ENCODE measurements at places on chromosomes 16 and 17.

DNA sequence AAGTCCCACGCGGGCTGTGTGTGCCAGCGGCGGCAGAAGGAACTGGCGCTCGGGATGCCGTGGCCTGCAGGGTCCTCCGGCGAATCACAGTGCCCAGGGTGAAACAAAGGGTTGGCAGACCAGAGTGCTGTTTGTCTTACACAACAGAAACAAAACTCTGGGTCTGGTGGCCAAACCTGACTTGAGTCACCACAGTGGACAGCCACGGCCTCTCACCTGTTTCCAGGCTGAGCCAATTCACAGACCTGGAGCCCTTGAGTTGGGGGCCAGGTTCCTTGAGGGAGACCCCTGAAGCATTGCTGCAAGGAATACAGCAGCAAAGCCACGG is 2.1 kb upstream of the CHMP6 start:
- DNase-seq: no peak

GRCh38 chr17:80092959-80093358 is 8.4 kb upstream of the GAA start:
- DNase-seq: no peak

GRCh38 chr17:65170839-65171238 is 33.7 kb downstream of the RGS9 start:
- DNase-seq: no peak

- no peak for DNase-seq
Observed at GRCh38 chr17:27403480-27404005, 52.7 kb upstream of the KSR1 start.

GRCh38 chr17:44069974-44070454 is 521 bp upstream of the G6PC3 start:
- DNase-seq: no peak

DNA sequence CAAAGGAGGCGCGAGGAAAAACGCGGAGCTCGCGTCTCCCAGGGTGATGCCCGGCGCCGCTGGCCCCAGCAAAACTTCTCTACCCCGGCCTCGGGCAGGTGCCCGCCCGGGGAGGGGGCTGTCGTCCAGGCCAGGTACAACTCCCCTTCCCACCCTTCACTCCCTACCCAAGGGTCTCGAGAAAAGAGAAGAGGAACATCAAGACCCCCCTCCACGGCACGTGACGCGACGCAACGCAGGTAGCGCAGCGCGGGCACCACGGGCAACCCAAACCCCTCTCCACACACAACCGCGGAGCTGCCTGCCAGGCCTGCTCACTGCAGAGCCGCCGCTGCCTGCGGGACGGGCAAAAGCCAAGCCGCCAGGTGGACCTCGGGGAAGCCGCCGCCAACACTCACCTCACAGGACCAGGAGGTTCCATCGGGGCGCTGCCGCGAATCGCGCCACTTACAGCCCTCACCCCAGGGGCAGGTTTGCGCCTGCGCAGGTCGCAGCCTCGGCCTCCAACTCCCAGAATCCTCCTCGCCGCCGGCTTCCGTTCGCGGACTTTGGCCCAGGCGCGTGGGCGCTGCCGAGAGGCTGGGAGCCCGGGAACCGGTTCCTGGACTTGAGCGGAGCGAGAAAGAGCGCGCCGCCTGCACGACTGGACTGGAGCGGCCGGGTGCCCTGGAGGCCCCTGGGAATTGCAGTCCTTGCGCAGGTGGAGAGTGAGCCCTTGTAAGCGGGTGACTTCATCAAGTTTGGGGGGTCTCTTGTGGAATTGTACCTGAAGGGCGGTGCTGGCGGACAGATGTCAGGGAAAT is at the start of gene ZNF232:
Gene ZNF232 (minus strand): TSS at position 477 of the 803 bp plus-strand sequence. CDS start 56 bp downstream, at position 421.
- DNase-seq: peak; percentile 56

GRCh38 chr17:48636177-48637018 is 10.2 kb upstream of the HOXB9 start:
- no peak for DNase-seq

DNA sequence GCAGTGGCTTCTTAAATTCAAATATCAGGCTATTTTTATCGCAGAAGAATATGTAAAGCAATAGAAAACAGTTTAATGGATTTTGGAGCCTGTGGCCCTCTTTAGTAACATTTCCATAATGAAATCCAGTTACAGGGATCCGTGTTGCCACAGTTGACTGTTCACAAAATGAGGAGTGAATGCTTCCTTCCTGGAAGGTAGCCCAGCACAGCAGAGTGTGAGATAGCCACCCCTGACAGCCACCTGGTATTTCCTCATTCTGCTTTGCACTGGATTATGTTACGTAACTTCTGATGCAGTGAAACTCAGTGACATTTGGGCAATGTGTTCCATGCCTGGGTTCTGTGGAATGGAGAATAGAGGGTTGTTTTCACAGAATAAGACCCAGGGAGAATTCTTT is 517.2 kb downstream of the RBFOX1 start:
- DNase-seq: no peak

DNA sequence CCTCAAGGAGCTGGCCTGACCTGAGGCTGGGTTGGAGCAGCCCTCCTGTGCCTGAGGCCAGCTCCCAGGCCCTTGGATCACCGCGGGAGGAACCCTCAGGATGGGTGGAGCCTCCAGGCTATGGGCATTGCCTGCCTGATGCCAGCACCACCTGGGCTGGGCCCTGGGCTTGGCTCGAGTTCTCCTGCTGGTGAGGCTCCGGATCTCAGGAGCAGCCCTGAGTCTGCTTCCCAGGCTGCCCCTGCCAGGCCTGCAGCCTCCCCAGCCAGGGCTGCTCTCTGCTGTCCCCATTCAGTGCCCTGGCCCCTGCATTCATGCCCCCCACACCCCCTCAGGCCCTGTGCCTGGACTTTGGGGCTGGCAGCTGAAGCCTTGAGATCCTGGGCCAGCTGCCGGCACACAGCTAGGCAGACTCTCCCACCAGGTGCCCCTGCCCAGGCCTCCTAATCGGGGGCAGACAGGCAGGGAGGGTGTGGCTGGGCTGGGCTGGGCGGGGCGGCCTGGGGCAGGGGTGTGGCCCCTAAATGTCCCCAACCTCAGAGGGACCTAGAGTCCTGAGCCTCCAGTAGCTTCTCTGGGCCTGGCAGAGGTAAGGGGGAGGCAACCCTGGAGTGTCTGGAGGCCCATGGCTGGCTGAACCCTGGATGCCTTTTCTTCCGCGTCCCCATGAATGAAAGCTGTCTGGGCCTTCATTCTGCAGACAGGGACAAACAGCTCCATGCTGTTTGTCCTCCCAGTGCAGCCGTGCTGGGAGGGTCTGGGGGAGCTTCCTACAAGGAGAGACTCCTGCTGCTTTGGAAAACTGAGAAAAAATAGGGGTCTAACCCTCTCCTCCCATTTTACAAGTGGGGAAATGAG is 1.1 kb upstream of the PIGQ start:
- no peak for DNase-seq

DNA sequence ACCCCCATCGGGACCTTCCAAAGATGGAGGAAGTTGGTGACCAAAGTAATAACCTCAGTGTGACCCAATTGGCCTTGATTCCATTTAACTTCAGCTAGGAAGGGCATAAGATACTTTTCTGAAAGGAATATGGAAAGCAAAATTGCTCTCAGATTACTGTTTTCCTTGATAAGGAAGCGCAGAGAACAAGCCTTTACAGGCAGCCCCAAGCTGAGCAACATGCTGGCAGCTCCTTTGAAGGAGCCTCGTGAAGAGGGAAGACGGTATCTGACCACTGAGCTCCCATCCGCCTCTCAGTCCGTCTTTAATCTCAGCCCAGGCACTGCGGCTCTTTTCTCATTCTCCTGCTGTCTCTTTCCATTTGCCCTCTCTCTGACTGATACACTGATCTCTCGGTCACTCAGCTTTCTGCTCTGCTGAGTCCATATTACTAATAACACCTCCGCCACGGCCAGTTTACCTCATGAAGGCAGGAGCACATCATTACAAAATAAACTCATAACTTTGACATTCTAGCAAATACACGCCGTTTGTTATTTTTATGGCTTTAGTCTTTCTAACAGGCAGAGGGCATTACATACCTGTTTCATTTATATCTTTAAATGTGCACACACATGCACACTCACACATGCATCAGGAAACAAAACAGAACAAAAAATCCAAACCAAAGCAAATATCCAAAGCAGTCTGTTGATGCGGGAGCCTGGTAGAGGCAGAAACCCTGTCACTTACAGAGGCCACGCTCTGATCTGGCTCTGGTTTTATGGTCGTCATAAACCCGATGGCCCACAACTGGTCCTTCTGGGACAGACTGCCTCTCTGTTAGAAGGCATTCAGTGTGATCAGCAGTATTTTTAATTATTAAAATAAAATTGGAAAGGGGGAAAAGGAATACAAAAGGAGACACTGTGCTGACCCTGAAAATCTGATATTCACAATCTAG is 183.2 kb downstream of the AATF start:
- DNase-seq: no peak

DNA sequence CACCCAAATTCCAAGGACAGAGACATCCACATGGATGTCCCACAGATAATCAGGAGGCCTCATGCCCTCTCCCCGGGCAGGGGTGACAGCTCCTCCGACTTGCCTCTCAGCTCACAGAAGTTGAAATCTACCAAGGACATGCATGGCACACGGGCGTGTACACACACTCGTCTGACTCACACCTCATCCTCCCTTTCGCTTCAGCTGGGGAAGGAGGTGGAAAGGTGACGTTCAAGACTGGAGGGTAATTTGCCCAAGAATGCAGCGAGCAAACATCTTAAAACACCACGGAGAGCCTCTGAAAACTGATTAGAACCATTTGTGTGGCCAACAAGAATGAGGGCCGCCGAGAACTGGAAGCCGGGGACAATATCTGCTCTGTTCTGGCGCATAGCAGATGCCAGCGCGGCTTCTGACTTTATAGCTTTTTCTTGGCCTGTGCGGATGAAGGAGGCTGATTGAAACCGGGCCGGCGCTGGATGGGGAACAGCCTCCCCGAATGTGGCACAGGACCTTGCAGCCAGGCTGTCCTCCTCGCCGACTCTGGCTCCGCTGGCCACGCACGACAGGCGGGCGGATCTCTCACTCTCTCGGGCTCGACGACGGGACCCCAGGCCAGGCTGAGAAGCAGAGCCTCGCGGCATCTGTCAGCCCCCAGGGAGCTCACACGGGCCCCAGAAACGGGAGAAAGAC is 100.9 kb downstream of the C16orf95 start:
- no peak for DNase-seq

GRCh38 chr17:17022011-17022410 is 20.2 kb upstream of the MPRIP start:
- DNase-seq: no peak

DNA sequence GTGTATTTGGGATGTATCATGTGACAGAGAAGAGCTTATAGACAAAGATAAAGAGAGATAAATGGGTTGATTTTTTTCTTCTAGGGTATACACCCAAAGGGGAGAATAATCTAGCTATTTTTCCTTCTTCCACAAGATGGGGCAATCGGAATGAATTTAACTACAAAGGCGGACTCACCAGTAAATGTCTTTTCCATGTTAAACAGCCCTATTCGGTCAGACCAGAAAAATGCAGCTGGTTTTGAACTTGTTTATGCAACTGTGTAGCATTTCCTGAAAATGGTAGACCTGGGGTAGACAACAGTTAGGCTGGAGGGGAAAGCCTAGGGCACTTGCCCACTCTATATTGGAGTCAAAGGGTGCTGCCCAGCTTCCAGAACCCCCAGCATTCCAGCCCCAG is 477.1 kb downstream of the TOX3 start:
- no peak for DNase-seq

DNA sequence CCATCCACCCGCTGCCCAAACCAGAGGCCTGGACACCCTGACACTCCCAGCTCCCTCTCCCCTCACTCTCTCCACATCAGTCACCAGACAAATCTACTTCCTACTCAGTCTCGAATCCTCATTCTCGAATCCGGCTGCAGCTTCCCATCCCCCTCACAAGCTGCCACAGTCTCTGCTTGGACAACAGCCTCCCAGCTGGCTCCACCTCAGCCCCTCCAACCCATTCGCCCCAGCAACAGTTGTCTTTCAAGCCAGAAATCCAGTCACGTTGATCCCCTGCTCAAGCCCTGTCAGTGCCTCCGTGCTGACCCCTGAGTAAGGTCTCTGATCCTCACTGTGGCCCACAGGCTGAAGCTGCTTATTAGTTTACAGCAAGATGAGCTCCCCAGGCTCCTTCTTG is 44.2 kb upstream of the MTSS2 start:
- no peak for DNase-seq

DNA sequence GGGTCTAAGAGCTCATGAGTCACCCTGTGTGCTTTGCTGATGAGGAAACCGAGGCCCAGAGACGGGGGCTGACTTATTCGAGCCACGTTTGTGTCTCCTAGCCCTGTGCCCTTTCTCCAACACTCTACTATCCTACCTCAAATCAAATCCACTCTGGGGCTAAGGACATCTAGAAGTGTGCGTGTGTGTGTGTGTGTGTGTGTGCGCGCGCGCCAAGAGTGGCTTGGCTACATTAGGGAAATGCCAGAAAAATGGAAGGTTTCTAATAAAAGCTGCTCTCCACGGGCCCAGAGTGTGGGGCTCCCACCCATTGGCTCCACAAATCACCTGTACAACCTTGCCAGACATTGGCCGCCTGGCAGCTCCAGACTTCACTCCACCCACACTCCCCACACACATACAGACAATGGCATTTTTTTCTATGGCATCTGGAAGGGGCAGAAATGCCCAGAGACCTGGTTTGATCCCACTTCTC is 30.3 kb upstream of the PHOSPHO1 start:
- DNase-seq: no peak

DNA sequence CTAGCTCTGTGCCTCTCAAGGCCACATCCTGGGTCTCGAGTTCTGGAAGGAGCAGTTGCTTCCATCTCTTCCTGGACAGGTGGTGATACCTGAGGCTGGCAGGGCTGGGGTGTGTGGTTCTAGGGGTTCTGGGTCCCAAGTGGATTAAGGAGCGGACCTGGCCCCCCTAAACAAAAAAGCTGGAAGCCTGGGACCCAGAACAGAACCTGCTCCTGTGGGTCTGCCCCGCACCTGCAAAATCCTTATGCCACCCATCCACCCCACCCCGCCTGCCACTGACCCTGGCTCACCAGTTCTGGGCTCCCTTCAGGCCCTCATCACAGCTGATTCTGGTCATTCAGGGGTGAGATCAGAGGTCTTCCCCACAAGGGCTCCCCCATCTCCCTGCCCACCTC is 44.8 kb downstream of the ADCY7 start:
- DNase-seq: no peak

- DNase-seq: no peak
Observed at GRCh38 chr17:31880311-31880710, 21.2 kb downstream of the UTP6 start.

DNA sequence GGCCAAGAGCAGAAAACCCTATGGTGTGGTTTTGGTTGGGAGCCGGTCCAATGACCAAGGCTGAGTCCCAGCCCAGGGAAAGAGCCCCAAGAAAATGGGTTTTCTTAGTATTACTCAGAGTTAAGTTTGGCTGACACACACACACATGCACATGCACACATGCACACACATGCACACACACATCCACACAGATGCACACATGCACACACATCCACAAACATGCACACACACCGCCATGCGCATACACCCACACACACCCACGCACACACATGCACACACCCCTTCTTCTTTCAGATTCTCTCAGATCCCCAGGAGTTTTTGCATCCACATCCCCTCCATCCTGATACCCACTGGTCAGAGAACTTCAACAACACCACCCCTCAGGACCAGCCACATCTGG is 9.1 kb downstream of the ABCC12 start:
- DNase-seq: no peak
